ENCODE measurements at places on chromosomes 5 and 9. TPM values are rescaled to one million over a fixed set of nuclear protein-coding genes. Genes with fewer than 3 reads are reported as not detected.
A peak's percentile ranks its signal among the peaks of the same experiment; 100 is the strongest.

The PCDHGC5 gene
- 0.89 TPM for total RNA-seq

DNA sequence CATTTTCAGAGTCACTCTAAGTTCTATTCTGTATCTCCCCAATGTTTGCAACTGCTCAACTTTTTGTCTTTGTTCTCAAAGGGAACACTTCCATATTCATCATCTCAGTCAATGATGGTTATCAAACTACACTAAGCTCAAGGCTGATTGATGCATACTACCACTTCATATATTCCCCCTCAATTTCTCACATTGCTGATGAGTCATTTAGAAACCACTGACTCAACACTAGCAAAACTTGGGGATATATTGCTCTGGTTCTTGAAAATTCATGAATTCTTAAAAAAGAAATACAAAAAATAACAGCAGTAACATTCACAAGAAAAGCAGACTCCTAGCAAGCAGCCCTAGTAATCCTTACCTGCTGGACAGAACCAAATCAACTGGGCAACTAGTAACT lies 52.2 kb downstream of the ABHD17B start:
- DNase-seq: no peak

DNA sequence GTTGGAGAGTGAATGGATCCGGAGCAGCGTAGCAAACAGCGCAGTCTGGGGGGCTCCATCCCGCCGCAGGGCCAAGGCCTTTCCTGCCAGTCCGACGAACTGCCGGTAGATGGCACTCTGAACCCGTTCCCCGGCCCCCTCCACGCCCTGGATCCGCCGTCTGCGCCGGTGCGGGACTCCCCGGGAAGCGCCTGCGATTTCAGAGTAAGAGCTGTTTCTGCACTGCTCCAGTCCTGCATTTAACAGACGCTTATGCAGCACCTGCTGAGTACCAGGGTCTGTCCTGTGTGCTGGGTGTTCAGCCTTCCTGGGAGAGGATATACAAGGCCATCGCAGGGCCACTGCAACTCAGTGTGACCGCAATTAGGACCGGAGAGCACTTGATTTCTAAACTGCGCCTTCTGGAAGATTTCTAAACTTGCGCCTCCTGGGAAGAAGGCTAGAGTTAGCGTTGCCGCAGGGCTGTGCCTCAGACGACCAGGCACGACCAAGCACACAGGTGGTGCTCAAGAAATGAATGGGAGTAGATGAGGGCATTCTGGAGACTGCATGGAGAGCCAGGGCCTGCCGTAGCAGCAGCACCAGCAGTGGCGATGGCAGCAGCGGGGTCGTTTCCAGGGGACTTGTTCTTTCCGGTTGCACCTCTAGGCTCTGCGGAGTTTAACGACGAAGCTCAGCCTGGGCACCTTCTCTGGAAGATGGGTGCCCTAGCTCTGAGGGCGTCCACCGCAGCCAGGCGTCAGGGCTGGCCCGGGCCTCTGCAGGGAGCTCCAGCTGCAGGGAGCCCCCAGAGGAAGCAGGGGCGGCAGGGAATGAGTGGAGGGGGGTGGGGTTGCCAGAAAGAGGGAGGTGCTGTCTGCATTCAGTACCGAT lies 14.3 kb upstream of the TIFAB start:
- DNase-seq: no peak

The OR2V2 gene
- not detected for total RNA-seq

The NUTM2G gene
- not detected for total RNA-seq

DNA sequence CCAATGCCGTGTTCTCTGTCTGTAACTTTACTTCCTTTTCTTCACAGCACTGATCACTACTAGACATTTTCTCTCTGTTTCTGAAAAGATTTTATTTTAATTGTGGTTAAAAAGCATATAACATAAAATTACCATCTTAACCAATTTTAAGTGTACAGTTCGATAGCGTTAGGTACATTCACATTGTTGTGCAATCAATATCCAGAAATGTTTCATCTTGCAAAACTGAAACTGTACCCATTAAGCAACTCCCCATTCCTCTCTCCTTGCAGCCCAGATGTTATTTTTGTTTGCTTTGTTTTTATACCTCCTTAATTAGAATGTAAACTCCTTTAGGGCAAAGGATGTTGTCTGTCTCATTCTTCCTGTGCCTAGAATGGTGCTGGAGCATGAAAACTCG lies 47.5 kb downstream of the COL27A1 start:
- DNase-seq: no peak

DNA sequence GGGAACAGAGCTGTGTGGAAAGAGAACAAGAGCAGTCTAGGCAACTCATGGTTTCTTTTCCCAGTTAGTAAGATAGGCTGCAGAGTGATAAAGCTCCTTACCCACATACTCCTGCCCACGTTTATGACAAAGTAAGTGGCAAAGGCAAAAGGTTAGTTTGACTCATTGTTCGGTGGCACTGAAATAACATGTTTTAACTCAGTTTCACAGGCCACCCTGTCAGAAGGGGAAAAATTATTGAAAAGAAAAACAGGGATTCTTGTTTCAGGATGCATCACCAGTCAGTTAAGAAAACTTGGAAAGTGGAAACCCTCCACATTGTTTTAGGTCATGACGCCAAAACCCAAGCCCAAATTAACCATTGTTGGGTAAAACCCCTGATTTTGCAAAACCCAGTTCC lies 22.3 kb upstream of the DAB2 start:
- DNase-seq: no peak

DNA sequence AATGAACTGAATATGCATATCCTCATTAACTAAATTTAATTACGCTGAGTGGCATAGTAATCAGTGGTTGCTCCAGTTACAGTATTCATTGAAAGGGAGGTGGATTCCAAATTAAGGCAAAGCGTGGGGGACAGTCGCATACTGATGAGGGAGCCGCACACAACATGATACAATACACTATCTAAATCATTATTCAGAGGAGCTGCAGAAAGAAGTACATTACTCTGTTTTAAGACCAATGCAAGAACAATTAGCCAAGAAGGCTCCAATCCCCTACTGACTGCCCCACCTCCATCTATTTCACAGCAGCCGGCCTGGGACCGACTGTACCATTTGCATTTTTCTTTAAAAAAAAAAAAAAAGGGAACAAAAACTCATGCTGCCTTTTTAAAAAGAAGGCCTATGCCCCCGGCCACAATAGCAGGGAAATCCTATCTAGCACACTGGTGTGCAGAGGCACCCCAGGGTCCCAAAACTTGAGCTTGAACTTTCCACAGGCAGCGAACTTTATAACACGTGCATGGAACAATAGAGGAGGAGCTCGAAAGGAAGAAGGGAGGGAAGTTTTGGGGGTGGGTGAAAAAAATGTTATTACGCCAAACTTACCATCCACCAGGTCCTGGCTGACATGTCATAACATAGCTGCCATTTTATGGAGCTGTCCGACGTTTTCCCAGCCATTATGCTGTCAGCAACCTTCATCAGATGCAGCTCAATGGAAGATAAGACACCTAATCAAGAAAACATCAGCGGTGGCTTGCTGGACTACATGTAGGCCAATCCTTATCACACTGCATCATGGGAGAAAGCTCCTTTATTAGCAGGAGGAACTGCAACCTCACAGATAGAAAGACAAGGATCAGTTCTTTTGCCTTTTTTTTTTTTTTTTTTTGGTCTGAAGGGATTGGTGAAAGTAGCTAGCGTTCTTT lies 161.6 kb downstream of the ZDHHC21 start:
- DNase-seq: no peak

GRCh38 chr5:10469253-10470050 lies 27.8 kb downstream of the ROPN1L start:
- DNase-seq: peak; percentile 77

DNA sequence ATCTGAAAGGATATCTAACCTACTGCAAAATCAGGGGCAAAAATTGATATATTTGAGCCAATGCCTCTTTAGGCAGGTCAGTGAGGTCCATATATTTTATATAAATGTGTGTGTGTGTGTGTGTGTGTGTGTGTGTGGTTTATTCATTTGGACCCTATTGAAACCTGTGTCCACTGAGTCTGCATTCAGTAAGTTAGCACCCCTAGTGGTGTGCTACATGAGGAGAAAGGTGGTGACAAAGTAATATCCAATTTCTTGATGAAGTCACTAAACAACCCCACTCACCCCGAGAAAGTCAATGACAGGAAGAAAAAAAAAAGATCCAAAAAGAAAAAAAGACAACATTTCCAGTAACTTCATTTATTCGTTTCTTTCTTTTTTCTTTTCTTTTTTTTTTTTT lies 4.1 kb downstream of the FBXW11 start:
- no peak for DNase-seq

The CDO1 gene
- 11.7 TPM for total RNA-seq

DNA sequence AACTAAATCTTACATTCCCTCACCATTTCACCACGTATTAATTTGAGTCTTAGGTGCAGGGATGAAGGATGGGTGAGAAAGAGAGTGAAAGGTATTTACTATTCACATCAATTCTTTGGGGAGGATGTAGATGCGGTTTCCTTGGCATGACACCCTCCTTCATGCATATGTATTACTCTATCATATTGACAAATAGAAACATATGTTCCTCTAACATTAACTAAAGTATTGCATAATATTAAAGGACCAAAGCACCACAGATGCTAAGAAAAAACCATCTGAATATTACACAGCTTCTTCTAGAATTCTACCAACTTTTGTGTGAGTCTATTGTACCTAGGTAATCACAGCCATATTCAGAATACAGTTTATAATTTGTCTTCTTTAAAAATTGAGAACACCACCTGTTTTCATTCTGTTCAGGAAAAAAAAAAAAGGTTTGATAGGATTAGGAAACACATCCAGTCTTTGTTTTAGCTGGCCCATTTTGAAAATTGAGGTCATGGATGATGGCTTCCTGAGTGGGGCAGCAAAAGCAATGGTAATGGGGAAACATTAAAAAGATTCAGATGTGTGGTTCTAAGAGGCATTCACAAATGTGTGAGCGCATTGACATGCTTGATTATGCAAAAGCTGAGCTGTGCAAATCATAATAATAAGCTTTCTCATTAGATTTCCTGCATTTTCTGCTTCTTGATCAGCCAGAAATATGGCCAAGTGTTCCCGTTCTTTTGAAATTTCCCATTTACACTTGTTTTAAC lies 1011.5 kb upstream of the NUDT12 start:
- no peak for DNase-seq

GRCh38 chr9:121191235-121191634 lies 10.4 kb downstream of the RAB14 start:
- no peak for DNase-seq

GRCh38 chr9:35057271-35057620 lies 15.2 kb downstream of the VCP start:
- no peak for DNase-seq

The SLC25A46 gene
- 54.9 TPM for total RNA-seq

- no peak for DNase-seq
Measured at GRCh38 chr5:73096239-73096575, 24.2 kb upstream of the TMEM171 start.

The THG1L gene
- 17.9 TPM for total RNA-seq

DNA sequence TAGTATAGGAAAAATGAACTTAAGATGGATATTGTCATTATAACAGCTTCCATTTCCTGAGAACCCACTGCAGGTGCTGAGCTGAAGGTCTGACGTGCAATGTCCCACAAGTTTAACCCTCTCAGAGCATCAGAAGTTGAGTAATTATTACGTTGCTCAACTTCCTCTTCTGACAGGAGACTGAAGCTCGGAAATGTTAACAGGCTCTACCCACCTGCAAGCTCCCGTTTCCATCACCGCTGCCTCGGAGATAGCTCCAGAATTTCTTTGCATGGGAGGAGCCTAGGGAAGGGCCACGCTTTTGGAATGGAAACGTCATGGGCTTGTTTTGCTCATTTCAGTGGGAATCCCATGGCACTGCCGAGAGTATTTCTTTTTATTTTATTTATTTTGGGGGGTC lies 1.0 kb upstream of the NTMT1 start:
- DNase-seq: no peak

- no peak for DNase-seq
Measured at GRCh38 chr9:33198165-33198564, 31.0 kb upstream of the B4GALT1 start.

The TLX3 gene
- total RNA-seq: 0.58 TPM

- DNase-seq: no peak
Measured at GRCh38 chr5:177113566-177114424, 19.8 kb upstream of the NSD1 start.

DNA sequence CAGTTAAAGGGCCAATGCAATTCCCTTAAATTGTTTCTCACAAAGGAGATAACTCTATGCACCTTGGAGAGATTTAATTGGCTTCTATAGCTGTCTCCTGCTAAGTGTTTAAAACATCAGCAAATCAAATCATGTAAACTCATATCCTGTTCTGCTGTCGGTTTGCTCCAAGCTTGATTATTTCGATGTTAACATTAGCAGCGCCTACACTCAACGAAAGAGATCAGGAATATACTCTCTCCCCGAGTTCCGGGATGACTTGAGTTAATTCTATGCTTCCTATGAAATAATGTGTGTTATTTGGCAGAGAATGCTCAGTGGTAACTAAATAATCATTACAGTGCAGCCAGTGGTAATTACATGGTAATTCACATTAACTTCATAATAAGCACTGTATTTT lies 338.6 kb downstream of the EBF1 start:
- no peak for DNase-seq

- DNase-seq: no peak
Measured at GRCh38 chr9:133004091-133004998, 25.9 kb downstream of the GFI1B start.

DNA sequence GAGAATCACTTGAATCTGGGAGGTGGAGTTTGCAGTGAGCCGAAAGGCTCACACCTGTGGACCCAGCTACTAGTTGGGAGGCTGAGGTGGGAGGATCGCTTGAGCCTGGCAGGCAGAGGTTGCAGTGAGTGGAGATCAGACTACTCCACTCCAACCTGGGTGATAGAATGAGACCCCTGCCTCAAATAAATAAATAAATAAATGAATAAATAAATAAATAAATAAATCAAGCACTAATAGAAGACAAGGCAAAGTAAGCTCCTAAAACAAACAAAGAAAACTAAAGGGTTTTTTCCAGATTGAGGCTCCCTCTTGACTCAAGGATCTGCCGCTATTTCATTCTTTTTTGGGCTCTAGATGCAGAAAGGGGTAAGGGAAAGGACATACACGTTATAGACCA lies 34.7 kb upstream of the CLINT1 start:
- DNase-seq: no peak

DNA sequence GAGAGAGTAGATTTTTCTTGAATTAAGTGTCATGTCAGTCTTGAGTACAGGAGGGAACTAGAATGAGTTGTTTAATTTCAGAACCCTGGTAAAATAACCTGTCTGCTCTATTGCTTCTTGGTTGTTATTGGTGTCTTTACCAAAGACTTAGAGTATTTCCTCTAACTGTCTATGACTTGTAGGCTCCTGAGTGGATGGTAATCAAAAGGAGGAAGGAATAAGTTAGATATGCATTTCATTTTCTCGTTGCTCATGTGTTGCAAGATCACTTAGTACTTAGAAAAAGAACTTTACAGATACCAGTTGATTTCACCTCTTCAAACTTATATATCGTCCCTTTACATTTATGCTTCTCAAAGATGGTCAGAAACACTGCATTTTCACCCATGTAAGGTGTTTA lies 31.1 kb downstream of the UHRF2 start:
- no peak for DNase-seq

DNA sequence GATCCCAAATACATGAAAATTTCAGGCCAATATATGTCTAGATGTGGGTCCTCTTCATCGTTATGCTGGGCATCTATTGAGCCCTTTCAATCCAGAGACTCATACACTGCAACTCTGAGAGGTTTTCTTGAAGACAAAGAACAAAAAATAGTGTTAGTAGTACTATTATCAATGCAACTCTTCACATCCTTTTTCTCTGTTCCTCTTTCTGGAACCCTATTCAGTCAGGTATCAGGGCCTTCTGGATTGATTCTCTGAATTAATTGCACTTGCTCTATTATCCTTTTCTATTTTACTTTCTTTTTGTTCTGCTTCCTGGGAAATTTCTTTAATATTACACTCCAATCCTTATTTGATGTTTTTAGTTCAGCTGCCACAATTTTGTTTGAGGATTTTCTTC lies 18.5 kb upstream of the FAM120A start:
- no peak for DNase-seq

The FCN1 gene
- total RNA-seq: not detected
